ENCODE measurements at places on chromosomes 4 and X. TPM values are rescaled to one million over a fixed set of nuclear protein-coding genes. Genes with fewer than 3 reads are reported as not detected.

- H3K4me3 ChIP-seq: no peak within 1 kb of the TSS
- H3K4me1 ChIP-seq: no peaks in the 10 kb centered on the region
- no peak within 1 kb of the TSS for H3K27ac ChIP-seq
- no peaks in the 10 kb centered on the region for H3K27me3 ChIP-seq
These were observed at the start of gene ASB12 for GRCh38 chrX:64230123-64230970. TSS of gene ASB12 (minus strand) at chrX:64230607. CDS start at chrX:64225650, 4,957 bp downstream.

- H3K27me3 ChIP-seq: no peaks in the 10 kb centered on the region
- H3K27ac ChIP-seq: no peak overlapping the region
- no peak overlapping the region for H3K4me3 ChIP-seq
- DNase-seq: no peak
These were observed 323.2 kb upstream of the NOCT start for GRCh38 chr4:138692411-138692810.

- no peak overlapping the region for H3K27ac ChIP-seq
- no peak for DNase-seq
- no peaks in the 10 kb centered on the region for H3K36me3 ChIP-seq
- no peak overlapping the region for H3K4me3 ChIP-seq
- H3K4me1 ChIP-seq: peaks cover 15% of the 10 kb centered on the region
- no peaks in the 10 kb centered on the region for H3K27me3 ChIP-seq
These were observed 14.6 kb upstream of the CLTRN start for GRCh38 chrX:15679246-15679645.

GRCh38 chrX:107626481-107626880 is 1.8 kb upstream of the PRPS1 start:
- peaks cover 4% of the 10 kb centered on the region for H3K4me1 ChIP-seq
- H3K4me3 ChIP-seq: no peak overlapping the region
- no peaks in the 10 kb centered on the region for H3K36me3 ChIP-seq
- DNase-seq: no peak
- H3K27me3 ChIP-seq: no peaks in the 10 kb centered on the region

Gene F9
- not detected for total RNA-seq

Gene HS3ST1
- total RNA-seq: 11.9 TPM

Gene IGSF1
- not detected for total RNA-seq

DNA sequence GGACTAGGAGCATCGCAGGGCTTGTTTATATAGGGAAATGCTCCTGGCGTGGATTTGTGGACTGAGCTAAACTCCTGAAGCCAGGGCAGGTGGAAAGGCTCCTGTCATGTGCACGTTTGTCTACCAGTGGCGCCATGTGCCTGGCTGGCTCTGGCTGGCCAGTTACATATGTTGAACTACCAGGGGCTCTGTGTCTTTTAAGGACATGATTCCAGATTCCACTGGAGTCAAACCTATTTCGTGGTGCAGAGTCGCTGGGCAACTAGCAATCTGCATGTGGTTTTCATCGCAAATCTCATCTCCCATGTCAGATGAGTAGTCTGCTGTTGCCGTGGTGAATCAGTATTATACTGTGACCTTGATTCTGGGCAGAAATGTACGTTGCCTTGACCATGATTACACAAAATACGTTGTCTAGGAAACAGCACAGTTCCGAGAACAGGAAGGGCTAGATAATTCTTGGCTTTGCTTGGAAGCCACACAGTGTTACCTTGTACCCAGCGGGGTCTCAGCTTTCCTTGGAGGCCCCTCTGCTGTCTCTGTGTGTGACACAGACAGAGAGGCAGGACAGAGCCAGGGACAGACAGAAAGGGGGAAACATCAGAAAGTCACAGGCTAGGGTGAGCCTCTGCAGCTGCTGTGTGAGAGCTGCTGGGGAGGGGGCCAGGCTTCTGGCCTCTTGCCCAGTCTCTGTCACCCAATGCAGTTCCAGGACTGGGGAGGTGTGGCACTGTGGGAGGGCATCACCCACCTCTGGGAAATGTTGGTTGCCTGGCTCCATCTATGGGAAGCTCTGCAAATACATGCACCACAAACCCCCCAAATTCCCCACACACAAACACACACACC is 19.2 kb downstream of the PNMA6E start:
- H3K4me3 ChIP-seq: no peak overlapping the region
- peak overlapping the region; percentile 57 for H3K27ac ChIP-seq
- no peaks in the 10 kb centered on the region for H3K36me3 ChIP-seq
- no peaks in the 10 kb centered on the region for H3K4me1 ChIP-seq
- no peaks in the 10 kb centered on the region for H3K27me3 ChIP-seq

DNA sequence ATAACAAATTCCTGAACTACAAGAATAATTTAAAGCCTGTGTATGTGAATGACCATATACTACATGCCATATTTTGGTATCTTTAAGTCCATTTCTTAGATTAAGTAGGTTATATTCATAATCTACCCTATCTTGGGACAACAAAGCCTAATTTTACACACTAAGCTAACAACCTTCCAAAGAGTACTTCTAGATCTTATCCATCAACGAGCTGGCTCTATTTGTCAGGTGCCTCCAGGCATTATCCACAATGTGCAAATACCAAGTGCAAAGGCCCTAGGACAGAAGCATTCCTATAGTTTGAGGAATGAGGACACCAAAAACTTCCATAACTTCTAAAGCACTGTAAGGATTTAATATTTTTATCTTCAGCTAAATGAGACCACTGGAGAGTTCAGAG is 3.5 kb downstream of the SLBP start:
- no peaks in the 10 kb centered on the region for H3K36me3 ChIP-seq
- no peak overlapping the region for H3K27ac ChIP-seq
- H3K4me3 ChIP-seq: no peak overlapping the region
- H3K27me3 ChIP-seq: no peaks in the 10 kb centered on the region

DNA sequence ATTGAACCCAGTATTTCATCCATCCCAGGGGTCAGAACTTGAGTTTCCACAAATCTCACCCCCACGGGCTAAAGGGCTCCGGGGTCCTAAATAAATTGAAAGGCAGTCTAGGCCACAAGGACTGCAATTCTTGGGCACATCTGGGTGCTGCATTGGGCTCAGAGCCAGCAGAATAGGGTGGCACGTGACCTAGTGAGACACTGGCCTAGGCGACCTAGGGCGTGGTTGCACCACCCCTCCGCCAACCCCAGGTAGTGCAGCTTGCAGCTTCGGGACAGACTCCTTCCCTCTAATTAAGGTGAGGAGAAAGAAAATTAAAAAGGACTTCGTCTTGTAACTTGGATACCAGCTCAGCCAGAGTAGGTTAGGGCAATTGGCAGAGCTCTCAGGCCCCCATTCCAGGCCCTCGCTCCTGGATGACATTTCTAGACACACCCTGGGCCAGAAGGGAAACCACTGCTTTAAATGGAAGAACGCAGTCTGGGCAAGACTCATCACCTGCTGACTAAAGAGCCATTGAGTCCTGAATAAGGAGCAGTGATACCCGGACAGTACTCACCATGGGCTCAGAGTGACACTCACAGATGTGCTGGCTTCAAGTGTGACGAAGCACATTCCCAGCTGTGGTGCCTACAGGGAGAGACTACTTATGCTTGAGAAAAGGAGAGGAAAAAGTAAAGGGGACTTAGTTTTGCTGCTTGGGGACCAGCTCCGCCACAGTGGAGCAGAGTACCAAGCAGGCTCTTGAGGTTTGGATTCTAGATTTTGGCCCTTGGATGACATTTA is 735.4 kb downstream of the FSTL5 start:
- H3K27me3 ChIP-seq: no peaks in the 10 kb centered on the region
- no peak for DNase-seq

Gene GRPR
- 0.29 TPM for total RNA-seq

GRCh38 chrX:28584025-28584424 is 3.2 kb upstream of the IL1RAPL1 start:
- DNase-seq: no peak
- peaks cover 17% of the 10 kb centered on the region for H3K27me3 ChIP-seq
- no peak overlapping the region for H3K27ac ChIP-seq
- no peak overlapping the region for H3K4me3 ChIP-seq

Gene SH2D1A
- 0.44 TPM for total RNA-seq

DNA sequence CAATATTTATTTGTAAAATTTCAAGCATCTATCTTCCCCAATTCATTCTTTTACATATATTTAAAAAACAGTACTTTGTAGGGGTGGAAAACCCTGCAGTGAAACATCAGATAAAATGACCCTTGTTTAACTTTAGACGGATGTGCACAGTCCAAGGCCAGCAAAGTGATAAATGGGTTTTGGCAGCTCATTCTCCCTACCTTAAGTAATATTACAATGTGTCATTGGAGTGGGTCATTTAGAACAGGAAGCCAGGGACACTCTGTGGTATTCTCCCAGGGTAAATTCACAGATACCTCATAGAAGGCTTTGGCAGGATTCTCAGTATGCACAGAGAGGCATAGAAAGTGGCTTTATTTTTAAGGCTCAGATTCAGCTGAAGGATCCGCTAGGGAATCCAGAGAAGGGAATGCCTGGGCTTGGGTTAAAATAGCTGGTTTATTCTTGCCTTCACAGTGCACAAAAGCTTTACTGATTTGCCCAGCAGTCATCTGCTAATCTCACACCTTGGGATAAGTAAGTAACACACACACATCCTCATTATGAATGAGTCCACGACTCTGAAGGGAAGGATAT is 206.7 kb downstream of the RASL11B start:
- H3K27me3 ChIP-seq: no peaks in the 10 kb centered on the region
- no peaks in the 10 kb centered on the region for H3K36me3 ChIP-seq
- DNase-seq: no peak
- H3K4me3 ChIP-seq: no peak overlapping the region
- H3K27ac ChIP-seq: no peak overlapping the region

DNA sequence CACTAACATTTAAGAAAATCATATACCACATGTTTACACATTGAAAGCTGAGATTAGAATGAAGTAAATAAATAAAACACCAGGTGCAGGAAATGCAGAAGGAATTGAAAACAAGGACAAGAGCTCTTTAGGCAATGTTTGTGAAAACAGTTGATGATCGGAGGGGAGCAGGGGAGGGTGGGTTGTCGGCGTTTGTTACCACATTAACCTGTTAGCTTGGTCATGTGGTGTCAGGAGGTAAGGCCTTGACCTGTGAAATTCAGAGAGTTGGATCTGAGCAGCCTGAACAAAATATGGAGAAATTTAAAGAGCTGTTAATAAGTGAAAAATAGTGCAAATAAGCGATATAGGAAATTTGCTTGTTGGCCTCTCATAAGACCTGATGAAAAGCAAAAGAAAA is 759.9 kb downstream of the PDHA2 start:
- H3K27ac ChIP-seq: no peak overlapping the region
- no peaks in the 10 kb centered on the region for H3K36me3 ChIP-seq
- no peaks in the 10 kb centered on the region for H3K27me3 ChIP-seq
- no peak for DNase-seq
- H3K4me1 ChIP-seq: no peaks in the 10 kb centered on the region

Gene PLAC8
- total RNA-seq: 48.7 TPM

GRCh38 chrX:24485323-24485722 is 20.2 kb downstream of the PDK3 start:
- no peaks in the 10 kb centered on the region for H3K36me3 ChIP-seq
- DNase-seq: no peak
- H3K27me3 ChIP-seq: no peaks in the 10 kb centered on the region
- no peak overlapping the region for H3K4me3 ChIP-seq
- H3K27ac ChIP-seq: no peak overlapping the region

GRCh38 chrX:40237731-40238178 is 140.0 kb upstream of the BCOR start:
- H3K27me3 ChIP-seq: no peaks in the 10 kb centered on the region
- no peaks in the 10 kb centered on the region for H3K36me3 ChIP-seq
- H3K27ac ChIP-seq: no peak overlapping the region
- no peak for DNase-seq

DNA sequence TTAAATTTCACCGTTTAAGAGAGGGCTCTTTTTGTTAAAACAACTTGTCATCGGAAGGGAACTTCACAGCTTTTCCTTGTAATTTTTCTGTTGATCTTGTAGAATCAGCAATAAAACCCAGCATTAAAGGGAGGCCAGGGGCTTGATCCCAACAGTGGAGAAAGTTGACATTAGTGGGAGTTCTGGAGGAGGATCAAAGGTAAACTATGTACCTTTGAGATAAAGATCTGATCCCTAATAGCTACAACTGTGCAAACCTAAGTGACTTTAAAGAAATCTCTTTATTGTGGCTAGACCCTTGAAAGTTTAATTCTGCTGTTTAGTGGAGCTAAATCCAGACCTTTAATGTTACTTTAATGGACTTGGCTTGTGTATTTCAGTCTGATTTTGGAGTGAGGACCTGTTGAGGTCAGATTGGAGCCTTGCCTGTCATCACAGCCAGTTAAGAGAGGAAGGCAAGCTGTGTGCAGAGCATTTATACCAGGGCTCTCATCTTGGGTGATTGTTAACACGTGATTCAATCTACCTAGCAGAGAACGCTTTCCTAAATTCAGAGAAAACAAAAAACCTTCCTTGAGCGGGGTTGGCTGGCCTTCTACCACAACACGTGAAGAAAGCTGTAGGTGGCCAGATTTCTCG is 1.7 kb downstream of the DOCK11 start:
- no peaks in the 10 kb centered on the region for H3K36me3 ChIP-seq
- H3K4me3 ChIP-seq: peak overlapping the region; percentile 69
- no peaks in the 10 kb centered on the region for H3K4me1 ChIP-seq
- DNase-seq: no peak
- H3K27ac ChIP-seq: peak overlapping the region; percentile 72

GRCh38 chr4:156576946-156577345 is 394.7 kb downstream of the PDGFC start:
- no peaks in the 10 kb centered on the region for H3K4me1 ChIP-seq
- DNase-seq: no peak
- no peaks in the 10 kb centered on the region for H3K27me3 ChIP-seq

- H3K36me3 ChIP-seq: no peaks in the 10 kb centered on the region
- no peak overlapping the region for H3K27ac ChIP-seq
- DNase-seq: no peak
- no peak overlapping the region for H3K4me3 ChIP-seq
- no peaks in the 10 kb centered on the region for H3K27me3 ChIP-seq
- no peaks in the 10 kb centered on the region for H3K4me1 ChIP-seq
These were observed 192.2 kb downstream of the KCTD8 start for GRCh38 chr4:44256414-44256813.

Gene PNMA5
- total RNA-seq: not detected

Gene PJA1
- total RNA-seq: 28.7 TPM

DNA sequence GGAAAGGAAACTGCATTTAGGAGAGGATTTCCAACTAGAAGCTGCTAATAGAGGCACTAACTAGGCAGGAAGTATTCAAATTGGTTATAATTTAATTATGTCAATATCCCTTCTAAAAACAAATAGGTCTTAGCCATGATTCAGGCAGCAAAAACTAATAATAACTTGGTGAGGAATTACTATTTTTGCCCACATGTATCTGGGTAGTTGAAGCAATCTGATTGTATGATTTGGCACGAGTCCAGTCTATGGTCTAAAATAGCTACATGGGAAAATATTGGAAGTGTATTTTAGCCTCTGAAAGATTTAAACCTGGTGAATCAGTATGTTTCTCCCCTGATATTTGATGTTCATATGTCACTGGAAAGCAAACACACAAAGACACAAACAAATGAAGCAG is 62.2 kb downstream of the MFAP3L start:
- peak; percentile 26 for DNase-seq
- no peaks in the 10 kb centered on the region for H3K27me3 ChIP-seq
- no peak overlapping the region for H3K27ac ChIP-seq
- no peak overlapping the region for H3K4me3 ChIP-seq
- H3K36me3 ChIP-seq: no peaks in the 10 kb centered on the region
- no peaks in the 10 kb centered on the region for H3K4me1 ChIP-seq
